Smooth muscle cell of the coronary artery (primary cell): ENCODE measurements at places on chromosomes 7 and 10. TPM values are rescaled to one million over a fixed set of nuclear protein-coding genes. Genes with fewer than 3 reads are reported as not detected.

Gene SPDYE11
- total RNA-seq: not detected in 2 replicates

Gene SRPK2
- total RNA-seq: 28.4 and 39.2 TPM in 2 replicates

Gene COL26A1
- total RNA-seq: 0.08 TPM in 1 of 2 replicates, not detected in the other

Gene DNA2
- total RNA-seq: 4.0 and 4.4 TPM in 2 replicates

Gene VOPP1
- 56.7 and 112 TPM in 2 replicates for total RNA-seq

Gene IFIT3
- 5.3 and 18.7 TPM in 2 replicates for total RNA-seq

Gene FHIP2A
- total RNA-seq: 23.5 and 31.0 TPM in 2 replicates

Gene PRLHR
- total RNA-seq: not detected in 2 replicates

Gene NEUROD6
- total RNA-seq: not detected in 2 replicates

Gene HOXA4
- not detected in 2 replicates for total RNA-seq
